ENCODE measurements at places on chromosomes 16 and 17. TPM values are rescaled to one million over a fixed set of nuclear protein-coding genes. Genes with fewer than 3 reads are reported as not detected.

- no peak for DNase-seq
Measured at GRCh38 chr17:73347351-73347750, 35.5 kb upstream of the CDC42EP4 start.

DNA sequence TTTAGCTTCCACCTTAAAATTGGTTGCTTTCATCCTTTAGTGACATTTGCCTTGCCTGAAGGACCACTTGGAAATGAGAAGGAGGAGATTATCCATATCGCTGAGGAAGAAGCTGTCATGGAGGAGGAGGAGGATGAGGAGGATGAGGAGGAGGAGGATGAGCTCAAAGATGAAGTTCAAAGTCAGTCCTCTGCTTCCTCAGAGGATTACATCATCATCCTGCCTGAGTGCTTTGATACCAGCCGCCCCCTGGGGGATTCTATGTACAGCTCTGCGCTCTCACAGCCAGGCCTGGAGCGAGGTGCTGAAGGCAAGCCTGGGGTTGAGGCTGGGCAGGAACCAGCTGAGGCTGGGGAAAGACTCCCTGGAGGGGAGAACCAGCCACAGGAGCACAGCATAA, 11.5 kb upstream of the TMEM106A start:
- DNase-seq: peak; percentile 1

- DNase-seq: no peak
Measured at GRCh38 chr17:34302636-34303035, 16.6 kb upstream of the CCL8 start.

The TMEM98 gene
- total RNA-seq: 128 TPM

- no peak for DNase-seq
Measured at GRCh38 chr17:43219746-43220380, 8.2 kb downstream of the TMEM106A start.

- DNase-seq: peak; percentile 12
Measured at GRCh38 chr17:8555062-8555461, 75.5 kb downstream of the MYH10 start.

DNA sequence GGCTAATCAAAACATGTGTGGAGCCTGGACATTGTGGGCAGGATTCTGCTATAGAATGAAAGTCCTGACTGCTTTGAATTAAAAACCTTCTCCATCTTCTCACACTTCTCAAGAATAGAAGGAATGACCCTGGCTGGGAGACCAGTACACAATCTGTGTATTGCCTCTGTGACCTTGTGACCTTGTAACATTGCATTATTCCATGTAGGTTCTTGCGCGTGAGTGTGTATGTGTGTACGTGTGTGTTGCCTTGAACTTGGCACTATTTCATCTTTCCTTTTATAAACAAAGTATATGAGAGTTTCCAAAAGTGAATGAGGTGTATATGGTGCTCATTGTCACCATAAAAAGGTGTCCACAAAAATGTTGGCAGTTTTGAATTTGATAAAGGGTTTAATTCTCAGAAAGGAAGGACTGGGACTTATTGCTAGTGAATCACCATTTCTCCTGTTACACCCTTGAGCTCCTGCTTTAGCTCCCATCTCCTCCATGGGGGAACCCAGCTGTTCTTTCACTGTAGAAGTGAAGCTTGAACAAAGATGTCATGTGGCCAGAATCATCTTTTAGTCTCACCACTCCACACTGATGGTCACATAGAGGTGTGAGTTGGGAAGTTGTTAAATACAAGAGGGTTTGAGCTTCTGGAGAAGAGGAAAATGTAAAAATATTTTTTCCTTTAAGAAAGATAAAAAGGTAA, 244.9 kb downstream of the FTO start:
- DNase-seq: no peak

The KRT36 gene
- total RNA-seq: under 0.01 TPM

DNA sequence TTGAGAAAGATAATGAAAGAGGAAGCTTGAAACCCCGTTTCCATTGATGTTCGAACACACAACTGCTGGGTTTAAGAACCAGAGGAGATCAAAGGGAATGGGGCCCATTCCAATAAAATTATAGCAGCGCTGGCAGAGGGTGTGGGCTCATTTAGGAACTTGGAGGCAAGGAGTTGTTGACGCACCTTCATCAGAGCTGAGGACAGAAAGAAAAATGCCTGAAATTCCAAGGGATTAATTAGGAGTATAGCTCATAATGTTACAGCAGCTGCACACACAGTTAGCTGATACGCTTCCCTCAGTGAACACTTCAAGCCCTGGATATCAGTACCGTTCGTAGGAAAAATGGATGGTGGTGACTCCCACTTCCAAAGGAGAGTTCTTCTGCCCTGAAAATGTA, 127.2 kb downstream of the AXIN2 start:
- DNase-seq: peak; percentile 37

DNA sequence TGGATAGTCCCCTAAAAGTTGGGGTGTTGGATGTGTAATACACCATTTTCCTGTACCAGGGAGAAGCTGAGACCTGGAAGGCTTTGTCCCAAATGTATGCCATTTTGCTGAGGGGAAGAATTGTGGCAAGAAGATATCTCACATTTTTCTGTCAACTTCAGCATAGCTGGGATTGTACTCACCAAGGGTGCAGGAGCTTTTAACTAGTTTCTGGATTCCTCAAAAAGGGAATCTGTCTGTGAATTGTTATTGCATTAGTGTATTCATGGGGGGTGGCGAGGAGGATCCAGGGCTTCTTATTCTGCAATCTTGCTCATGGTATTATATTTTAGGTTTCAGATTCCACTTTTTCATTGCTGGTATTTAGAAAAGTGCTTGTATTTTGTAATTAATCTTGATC, 208.2 kb upstream of the MYOCD start:
- no peak for DNase-seq

The CRYM gene
- 0.32 TPM for total RNA-seq

DNA sequence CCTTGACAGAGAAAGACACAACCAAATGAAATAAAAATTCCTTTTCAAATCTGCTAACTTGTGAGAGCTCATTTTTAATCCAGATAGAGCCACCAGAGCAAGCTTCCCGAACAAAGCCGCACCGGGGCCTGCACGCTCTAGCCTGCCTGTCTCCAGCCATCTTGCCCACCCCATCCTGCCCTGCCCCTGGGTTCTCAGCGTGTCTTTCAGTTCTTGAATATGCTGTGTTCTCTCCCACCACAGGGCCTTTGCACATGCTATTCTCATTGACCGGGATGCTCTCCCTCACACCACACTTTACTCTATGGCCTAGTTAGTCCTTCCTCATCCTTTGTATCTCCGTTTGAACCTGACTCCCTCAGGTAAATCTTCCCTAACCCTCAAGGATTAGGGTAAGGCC, 14.7 kb downstream of the SMIM5 start:
- no peak for DNase-seq

The TPSG1 gene
- not detected for total RNA-seq

DNA sequence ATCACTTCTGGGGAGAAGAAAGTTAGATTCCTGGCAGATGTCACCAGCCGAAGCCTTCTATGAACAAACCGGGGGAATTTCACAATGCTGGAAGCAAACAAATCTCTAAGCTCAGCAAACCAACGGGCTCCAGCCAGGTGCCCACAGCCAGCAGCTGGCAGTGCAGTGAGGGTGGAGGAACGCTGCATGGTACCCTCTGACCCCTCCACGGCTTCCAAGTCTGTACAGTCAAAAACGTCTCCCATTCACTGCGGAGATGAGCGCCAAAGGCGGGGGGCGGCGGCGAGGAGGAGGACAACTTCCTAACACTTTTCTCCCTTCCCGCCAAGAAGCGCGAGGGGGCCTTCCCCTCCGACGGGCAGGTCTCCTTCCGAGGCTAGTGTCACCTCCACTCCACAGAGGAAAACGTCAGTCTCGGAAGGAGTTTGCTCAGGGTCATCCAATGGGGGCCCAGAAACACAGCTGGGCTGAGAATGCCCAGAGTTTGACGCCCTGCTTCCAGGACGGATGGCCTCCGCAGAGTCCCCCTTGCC, 924 bp downstream of the ZNF598 start:
- peak; percentile 76 for DNase-seq

The CBFA2T3 gene
- total RNA-seq: not detected

The CDH1 gene
- total RNA-seq: not detected

GRCh38 chr16:84176192-84177053, 10.4 kb downstream of the TAF1C start:
- DNase-seq: no peak

Data from fibroblast of villous mesenchyme (primary cell).